ENCODE measurements at places on chromosomes 5 and 9. TPM values are rescaled to one million over a fixed set of nuclear protein-coding genes. Genes with fewer than 3 reads are reported as not detected.
A peak's percentile ranks its signal among the peaks of the same experiment; 100 is the strongest.

DNA sequence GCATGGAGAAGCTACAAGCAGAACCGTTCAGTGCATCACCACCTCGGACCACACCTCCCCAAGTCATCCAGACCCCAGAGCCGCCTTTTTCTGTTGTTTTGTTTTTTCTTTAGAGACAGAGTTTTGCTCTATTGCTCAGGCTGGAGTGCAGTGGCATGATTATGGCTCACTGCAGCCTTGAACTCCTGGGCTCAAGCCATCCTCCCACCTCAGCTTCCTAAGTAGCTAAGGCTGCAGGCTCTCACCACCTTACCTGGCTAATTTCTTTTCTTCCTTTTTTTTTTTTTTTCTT, 13.5 kb upstream of the SFXN1 start:
- H3K36me3 ChIP-seq, result no peaks in the 10 kb centered on the region
- H3K4me3 ChIP-seq, result no peak overlapping the region
- DNase-seq, result no peak
- H3K4me1 ChIP-seq, result no peaks in the 10 kb centered on the region
- H3K27ac ChIP-seq, result no peak overlapping the region
- peaks cover 5% of the 10 kb centered on the region for H3K27me3 ChIP-seq

- H3K27ac ChIP-seq, result peak overlapping the region; percentile 92
- peak; percentile 53 for DNase-seq
- H3K4me3 ChIP-seq, result no peak overlapping the region
- no peaks in the 10 kb centered on the region for H3K27me3 ChIP-seq
Measured at GRCh38 chr9:76818271-76818670, 54.0 kb downstream of the PCA3 start.

DNA sequence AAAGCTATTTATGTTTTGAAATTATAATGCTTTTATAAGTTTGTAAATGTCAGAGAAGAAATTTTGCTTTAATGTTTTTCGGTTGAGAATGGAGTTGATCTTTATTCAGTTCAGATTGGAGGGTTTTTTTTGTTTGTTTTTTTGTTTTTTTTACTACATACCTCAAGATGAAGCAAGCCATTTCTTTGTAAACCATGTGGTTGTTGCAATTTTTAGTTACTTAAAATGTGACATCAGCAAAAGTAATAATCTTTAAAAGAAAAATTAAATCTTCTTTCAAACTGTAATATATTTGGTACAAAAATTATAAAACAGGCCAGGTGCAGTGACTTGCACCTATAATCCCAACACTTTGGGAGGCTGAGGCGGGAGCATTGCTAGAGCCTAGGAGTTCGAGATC, 102.6 kb downstream of the CDC42SE2 start:
- no peaks in the 10 kb centered on the region for H3K36me3 ChIP-seq
- no peak overlapping the region for H3K27ac ChIP-seq
- H3K4me1 ChIP-seq, result no peaks in the 10 kb centered on the region

DNA sequence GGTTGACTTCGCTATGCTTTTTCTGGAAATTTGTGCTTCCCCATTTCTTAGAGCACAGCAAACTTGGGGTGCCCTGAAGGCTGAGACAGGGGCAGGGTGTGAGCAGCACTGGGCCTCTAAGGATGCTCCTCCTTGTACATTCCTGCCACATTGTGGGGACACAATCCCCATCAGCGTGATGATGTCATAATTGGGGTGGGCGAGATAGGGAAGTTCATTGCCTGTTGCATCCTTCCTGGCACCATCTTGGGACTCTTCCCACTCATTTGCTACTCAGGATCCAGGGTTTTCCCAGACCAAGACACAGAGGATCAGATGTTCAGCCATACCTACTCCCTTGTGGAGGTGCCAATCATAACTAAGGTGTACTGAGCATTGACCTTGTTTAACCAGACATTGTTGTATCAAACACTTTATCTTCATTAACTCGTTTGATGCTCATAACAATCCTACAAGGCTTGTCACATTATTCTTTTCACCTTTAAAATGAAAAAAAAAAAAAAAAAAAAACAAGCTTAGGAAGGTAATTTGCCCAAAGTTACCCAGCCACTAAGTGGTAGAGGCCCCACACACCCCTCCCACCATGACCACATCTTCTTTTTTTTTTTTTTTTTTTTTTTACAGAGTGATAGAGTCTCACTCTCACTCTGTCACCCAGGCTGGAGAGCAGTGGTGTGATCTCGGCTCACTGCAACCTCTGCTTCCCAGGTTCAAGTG, 87.6 kb downstream of the UGCG start:
- H3K27ac ChIP-seq, result no peak overlapping the region
- no peak for DNase-seq
- H3K36me3 ChIP-seq, result no peaks in the 10 kb centered on the region
- no peaks in the 10 kb centered on the region for H3K4me1 ChIP-seq

- no peaks in the 10 kb centered on the region for H3K36me3 ChIP-seq
- peak overlapping the region; percentile 50 for H3K4me3 ChIP-seq
- H3K27ac ChIP-seq, result no peak overlapping the region
- no peak for DNase-seq
Measured at GRCh38 chr5:88674356-88675167, 208.4 kb downstream of the MEF2C start.

- H3K4me1 ChIP-seq, result peaks cover 29% of the 10 kb centered on the region
- peak overlapping the region; percentile 95 for H3K4me3 ChIP-seq
- peak; percentile 58 for DNase-seq
- peak overlapping the region; percentile 96 for H3K27ac ChIP-seq
- peaks cover 7% of the 10 kb centered on the region for H3K36me3 ChIP-seq
- no peaks in the 10 kb centered on the region for H3K27me3 ChIP-seq
Measured at GRCh38 chr9:122265149-122265915, 650 bp downstream of the MRRF start.

GRCh38 chr5:17258431-17258830, 41.0 kb downstream of the BASP1 start:
- no peak overlapping the region for H3K4me3 ChIP-seq
- peak overlapping the region; percentile 35 for H3K27ac ChIP-seq
- peaks cover 15% of the 10 kb centered on the region for H3K36me3 ChIP-seq
- H3K4me1 ChIP-seq, result peaks cover 44% of the 10 kb centered on the region
- no peak for DNase-seq
- H3K27me3 ChIP-seq, result no peaks in the 10 kb centered on the region

DNA sequence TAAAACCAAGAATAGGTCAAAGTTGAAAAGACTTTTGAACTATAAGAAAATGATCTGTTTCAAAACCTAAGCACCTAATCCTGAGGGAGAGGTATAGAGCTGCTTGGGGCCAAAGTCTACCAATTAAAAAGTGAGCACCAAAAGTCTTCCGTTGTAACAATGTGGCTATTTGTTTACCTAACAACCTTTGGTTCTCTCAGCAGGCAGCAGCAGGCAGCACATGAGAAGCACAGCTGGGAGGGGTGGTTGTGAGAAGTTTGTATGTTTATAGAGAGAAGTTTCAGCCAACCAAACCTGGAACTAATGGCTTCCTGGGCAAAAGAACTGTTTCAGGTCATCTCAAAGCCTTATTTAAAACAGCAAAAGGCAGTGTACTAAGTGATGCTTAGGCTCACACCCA, 59.8 kb upstream of the TBC1D9B start:
- no peak overlapping the region for H3K4me3 ChIP-seq
- peaks cover 5% of the 10 kb centered on the region for H3K36me3 ChIP-seq
- H3K27ac ChIP-seq, result no peak overlapping the region
- no peak for DNase-seq
- no peaks in the 10 kb centered on the region for H3K27me3 ChIP-seq

- DNase-seq, result peak; percentile 95
- no peaks in the 10 kb centered on the region for H3K4me1 ChIP-seq
- no peak overlapping the region for H3K4me3 ChIP-seq
- H3K27me3 ChIP-seq, result peaks cover 3% of the 10 kb centered on the region
- no peaks in the 10 kb centered on the region for H3K36me3 ChIP-seq
- H3K27ac ChIP-seq, result no peak overlapping the region
Measured at GRCh38 chr5:1409381-1410110, 35.7 kb downstream of the SLC6A3 start.

DNA sequence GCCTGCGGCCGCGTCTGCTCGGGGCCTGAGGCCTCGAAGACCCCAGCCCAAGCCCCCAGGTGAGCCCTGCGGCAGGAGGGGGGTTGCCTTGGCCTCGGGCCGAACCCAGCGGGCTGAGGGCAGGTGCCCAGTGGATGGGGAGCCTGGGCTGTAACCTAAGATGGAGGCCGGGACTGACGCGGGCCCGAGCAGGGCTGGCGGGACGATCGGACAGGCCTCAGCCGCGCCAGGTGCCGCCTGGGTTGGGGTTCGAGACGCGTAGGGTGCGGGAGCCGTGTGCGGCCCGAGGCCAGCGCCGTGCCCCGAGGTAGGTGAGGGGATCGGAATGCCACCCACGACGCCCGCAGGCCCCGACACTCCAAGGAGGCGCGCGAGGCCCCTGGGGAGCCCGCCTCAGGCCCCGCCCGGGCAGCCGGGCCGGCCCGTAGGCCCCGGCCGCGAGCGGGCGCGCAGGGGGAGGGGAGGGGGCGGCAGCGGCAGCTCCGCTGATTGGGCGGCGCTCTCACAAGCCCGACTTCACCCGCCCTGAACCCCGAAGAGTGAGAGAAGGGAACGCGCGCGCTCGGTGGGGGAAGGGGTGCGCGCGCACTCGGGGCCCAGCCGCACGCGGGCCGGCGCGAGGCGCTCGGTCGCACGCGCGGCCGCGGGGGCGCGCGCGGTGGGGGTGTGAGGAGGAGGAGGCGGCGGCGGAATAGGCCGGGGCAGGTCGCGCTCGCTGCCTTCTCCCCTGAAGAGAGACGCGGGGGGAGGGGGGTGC, at the start of gene NSD1:
Gene NSD1, plus strand, starts transcription at position 678 of the 757 bp plus-strand sequence. CDS start 1,331 bp downstream, outside the sequence.
- peak within 1 kb of the TSS; percentile 63 for H3K27ac ChIP-seq
- DNase-seq, result peak; percentile 99
- no peaks in the 10 kb centered on the region for H3K27me3 ChIP-seq

DNA sequence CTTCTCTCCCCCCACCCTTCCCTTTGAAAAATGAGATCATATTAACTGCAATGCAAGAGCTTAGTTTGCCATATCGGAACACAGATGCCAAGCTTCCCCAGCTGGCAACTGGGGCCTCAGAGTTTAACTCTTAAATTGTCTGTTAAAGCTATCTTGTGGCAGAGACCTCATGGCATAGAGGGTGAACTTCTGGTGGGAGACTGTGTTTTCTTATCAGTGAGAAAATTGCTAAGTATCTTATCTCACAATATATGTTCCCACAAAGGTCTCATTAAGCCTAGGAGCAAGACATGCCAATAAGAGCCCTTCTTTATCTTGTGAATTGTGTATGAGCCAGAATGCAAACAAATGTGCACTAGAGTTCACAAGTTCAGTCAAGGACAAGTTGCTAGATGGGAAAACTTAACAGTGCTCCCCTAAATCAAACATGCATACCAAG, 12.3 kb downstream of the NFIB start:
- no peak overlapping the region for H3K4me3 ChIP-seq
- no peaks in the 10 kb centered on the region for H3K27me3 ChIP-seq
- peaks cover 6% of the 10 kb centered on the region for H3K4me1 ChIP-seq
- H3K27ac ChIP-seq, result no peak overlapping the region

DNA sequence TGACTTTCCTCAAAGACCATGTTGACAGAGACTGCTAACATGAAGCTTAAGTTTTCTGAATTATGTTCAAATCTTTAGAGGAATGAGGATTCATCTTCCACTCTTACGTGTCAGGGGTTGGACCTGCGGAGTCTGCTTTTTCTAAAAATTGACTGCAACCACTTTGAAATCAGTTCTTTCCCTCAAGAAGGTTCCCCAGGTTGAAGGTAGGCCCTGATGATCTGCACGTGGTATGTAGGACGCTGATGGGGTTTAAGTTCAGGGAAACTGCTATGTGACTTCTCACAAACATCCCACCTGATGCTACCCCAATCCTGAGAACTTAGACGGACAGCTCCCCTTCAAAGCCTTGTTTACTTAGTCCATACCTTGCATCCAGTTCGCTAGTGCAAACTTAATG, 7.2 kb downstream of the RACK1 start:
- H3K36me3 ChIP-seq, result peaks cover 80% of the 10 kb centered on the region
- no peaks in the 10 kb centered on the region for H3K27me3 ChIP-seq
- no peak for DNase-seq
- H3K27ac ChIP-seq, result no peak overlapping the region
- H3K4me1 ChIP-seq, result peaks cover 7% of the 10 kb centered on the region

DNA sequence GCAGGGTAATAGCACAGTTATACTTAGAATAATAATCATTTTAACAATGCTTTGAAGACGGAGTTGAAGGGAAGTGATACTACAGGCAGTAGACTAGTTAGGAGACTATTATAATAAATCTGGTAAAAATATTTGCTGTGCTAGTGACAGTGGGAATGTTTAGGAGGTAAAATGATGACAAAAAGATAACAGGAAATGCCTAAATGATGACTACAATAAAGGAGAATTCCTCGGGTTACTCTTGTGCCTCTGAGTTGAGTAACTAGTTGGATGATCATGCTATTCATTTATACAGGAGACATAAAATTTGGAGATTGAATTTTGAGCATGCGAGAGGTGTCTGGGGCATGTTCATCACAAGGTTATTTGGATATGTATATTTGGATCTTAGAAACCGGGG, 32.2 kb upstream of the PAM start:
- H3K27ac ChIP-seq, result no peak overlapping the region
- H3K36me3 ChIP-seq, result no peaks in the 10 kb centered on the region
- H3K27me3 ChIP-seq, result no peaks in the 10 kb centered on the region
- H3K4me1 ChIP-seq, result peaks cover 3% of the 10 kb centered on the region
- H3K4me3 ChIP-seq, result no peak overlapping the region

DNA sequence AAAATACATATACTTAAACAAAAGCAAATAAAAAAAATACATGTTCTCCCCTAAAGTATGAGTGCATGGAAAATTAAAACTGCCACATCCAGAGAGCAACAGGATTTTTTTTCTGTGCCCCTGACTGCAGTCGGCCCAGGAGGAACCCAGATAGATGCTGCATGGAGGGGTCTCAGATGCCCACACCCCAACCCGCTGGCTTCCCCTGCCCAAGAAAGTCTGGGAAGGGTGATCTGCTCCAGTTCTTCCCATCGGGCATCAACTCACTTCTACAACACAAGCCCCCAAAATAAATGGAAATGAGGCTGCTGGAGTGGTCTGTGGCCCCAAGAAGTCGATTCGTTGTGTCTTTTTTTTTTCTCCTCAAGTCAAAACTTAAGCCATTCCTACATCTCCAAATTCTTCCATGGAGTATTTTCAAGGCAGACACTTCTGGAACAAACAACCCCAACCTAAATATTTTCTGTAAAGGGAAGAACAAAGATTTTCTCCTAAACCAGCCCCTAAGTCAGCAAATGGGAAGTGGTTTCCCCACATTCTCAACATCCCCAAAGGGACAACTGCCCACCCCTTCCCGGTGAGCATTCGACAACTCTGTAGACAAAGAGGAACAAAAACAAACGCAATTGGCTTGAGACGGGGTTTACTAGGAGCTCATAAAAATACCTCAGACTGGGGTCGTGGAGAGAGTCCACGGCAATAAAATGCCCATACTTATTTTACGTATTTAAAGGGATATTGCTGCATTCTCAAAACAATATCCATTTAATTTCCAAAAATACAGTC, 46.7 kb downstream of the ROR2 start:
- peaks cover 14% of the 10 kb centered on the region for H3K27me3 ChIP-seq
- H3K4me1 ChIP-seq, result peaks cover 3% of the 10 kb centered on the region
- H3K4me3 ChIP-seq, result no peak overlapping the region
- no peaks in the 10 kb centered on the region for H3K36me3 ChIP-seq
- H3K27ac ChIP-seq, result no peak overlapping the region
- DNase-seq, result no peak

- no peaks in the 10 kb centered on the region for H3K36me3 ChIP-seq
- DNase-seq, result peak; percentile 77
- H3K27me3 ChIP-seq, result no peaks in the 10 kb centered on the region
- no peak overlapping the region for H3K27ac ChIP-seq
- no peaks in the 10 kb centered on the region for H3K4me1 ChIP-seq
Measured at GRCh38 chr5:757931-758697, 26.4 kb downstream of the ZDHHC11B start.

APBA1 gene
- 1.8 TPM for total RNA-seq

OBP2B gene
- total RNA-seq, result not detected

LVRN gene
- under 0.01 TPM for total RNA-seq

IL3 gene
- total RNA-seq, result not detected

SPATA24 gene
- total RNA-seq, result 3.6 TPM

FBP2 gene
- total RNA-seq, result not detected

SVEP1 gene
- 43.0 TPM for total RNA-seq

DCANP1 gene
- total RNA-seq, result not detected
